PC-9 (cell line): ENCODE measurements at places on chromosomes 16 and 17. TPM values are rescaled to one million over a fixed set of nuclear protein-coding genes. Genes with fewer than 3 reads are reported as not detected.
A peak's percentile ranks its signal among the peaks of the same experiment; 100 is the strongest.

Gene CA7
- not detected in 2 replicates for total RNA-seq

Gene HSPB9
- 0.33 TPM in 1 of 2 replicates, not detected in the other for total RNA-seq

Gene RGS9
- total RNA-seq: 5.7 and 6.1 TPM in 2 replicates

Gene ENDOV
- total RNA-seq: 50.3 and 84.8 TPM in 2 replicates

Gene MYO15B
- total RNA-seq: 53.5 and 79.7 TPM in 2 replicates

DNA sequence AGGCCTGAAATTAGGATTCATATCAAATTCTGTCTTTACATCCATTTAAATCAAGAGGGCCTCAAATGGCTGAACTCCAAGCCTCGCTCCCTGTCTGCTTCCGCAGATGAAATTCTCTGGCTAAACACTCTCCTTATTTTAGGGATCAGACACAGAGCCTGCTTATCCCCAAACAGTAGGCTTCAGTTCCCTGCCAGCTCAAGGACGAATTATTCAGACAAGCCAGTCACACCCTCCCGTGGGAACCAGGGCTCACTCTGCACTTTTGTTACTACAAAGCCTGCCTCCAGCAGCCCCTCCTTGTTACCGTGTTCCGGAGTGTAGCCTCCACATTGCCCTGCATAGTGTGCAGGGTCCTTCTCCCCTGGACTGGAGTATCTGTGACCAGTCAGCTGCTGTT is 46.6 kb upstream of the LCMT1 start:
- H3K27me3 ChIP-seq: no peaks in the 10 kb centered on the region
- DNase-seq: no peak
- no peak overlapping the region for H3K4me3 ChIP-seq

DNA sequence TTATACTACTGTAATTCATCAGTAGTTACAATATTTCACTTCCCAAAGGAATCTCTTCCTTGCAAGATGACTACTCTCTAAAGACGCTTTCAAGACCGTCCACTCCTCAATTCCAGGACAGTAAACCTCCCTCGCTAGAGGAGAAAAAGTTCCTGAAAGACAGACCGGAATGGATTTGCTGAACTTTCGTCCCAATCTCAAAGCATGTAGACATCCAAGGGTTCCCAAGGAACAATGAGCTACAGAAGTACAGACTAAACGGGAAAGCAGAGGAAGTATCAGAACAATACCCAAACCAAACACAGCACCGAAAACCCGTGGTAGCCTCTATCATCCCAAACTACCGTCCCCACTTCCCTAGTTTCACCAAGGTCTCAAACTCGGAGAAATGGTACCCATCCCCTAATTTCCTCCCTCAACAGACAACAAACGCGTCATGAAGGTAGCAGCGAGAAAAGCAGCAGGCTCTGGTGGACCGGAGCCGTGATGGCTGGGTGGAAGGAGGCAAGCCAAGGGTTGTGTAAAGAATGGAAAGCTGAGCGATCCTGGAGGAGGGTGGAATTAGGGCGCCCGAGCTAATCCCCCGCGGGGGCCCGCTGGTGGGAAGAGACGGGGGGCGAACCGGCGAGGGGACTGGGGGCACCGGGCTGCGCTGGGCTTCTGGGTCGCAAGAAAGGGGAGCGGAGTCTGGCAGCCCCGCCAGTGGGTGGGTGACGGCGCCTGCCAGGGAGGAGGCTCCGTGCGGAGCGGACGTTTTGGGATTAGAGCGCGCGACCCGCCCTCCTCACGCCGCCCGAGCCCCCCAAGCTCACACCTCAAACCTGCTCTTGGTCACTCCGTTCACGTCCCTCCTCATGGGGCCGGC is 647 bp downstream of the FBXL20 start:
- H3K4me1 ChIP-seq: peaks cover 31% of the 10 kb centered on the region
- H3K27ac ChIP-seq: no peak overlapping the region
- DNase-seq: peak; percentile 3
- peak overlapping the region; percentile 66 for H3K4me3 ChIP-seq
- H3K36me3 ChIP-seq: no peaks in the 10 kb centered on the region

- no peaks in the 10 kb centered on the region for H3K4me1 ChIP-seq
- no peak overlapping the region for H3K4me3 ChIP-seq
Measured at GRCh38 chr17:8472663-8473062, 37.0 kb downstream of the NDEL1 start.

DNA sequence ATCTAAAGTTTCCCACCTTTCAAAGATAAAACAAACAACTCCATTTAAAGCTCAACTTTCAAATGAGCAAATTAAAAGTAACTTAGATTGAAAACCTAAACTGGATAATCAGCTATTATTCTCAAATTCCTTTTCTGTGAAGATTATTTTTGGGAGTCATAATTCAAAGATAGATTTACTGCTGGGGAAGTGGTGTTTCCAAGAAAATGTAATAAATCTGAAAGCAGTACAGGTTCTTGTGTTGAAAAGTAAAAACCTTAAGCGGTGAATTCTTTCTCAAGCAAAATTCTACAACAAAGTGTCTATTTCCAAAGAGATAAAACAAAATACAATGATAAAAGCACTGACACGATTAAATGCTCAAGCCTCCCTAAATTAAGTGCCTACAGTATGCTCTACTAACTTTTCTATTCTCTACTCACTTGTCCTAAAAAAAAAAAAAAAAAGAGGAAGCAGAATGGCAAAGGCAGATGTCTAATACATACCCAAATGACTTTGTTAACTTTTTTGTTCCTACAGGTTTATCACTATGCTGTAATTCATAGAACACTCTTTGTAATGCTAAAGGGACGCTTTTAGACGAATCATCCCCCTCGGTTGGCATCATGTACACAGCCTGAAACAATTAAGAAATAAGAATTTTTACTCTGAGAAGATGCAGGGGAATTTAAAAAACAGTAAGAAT is 34.5 kb downstream of the LITAFD start:
- DNase-seq: no peak
- H3K27me3 ChIP-seq: no peaks in the 10 kb centered on the region
- H3K4me1 ChIP-seq: peaks cover 25% of the 10 kb centered on the region

DNA sequence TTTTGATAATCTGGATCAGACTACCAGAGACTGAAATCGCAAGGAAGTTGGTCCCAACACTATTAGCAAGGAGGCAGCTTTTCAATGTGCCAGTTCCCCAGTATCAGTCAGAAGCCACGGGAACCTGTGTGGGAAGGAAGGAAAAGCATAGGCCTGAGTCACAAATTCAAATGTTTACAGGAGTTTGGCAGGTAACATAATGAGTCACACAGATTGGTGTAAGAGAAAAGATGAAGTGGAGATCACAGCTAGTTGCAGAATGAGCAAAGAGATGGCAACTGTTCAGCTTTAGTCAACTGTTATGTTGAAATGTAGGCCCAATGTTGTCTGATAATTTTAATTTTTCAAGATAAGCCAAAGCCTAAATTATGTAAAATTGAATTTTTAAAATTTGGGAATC is 28.1 kb upstream of the ITGA2B start:
- H3K27ac ChIP-seq: peak overlapping the region; percentile 71
- no peak overlapping the region for H3K4me3 ChIP-seq
- peak; percentile 34 for DNase-seq
- H3K27me3 ChIP-seq: no peaks in the 10 kb centered on the region
- peaks cover 16% of the 10 kb centered on the region for H3K36me3 ChIP-seq
- H3K4me1 ChIP-seq: peaks cover 16% of the 10 kb centered on the region

- no peak overlapping the region for H3K27ac ChIP-seq
- H3K36me3 ChIP-seq: 0 out of 2 replicates have a peak, but pooled peaks cover 6% of the 10 kb centered on the region
- no peaks in the 10 kb centered on the region for H3K27me3 ChIP-seq
- no peak overlapping the region for H3K4me3 ChIP-seq
- DNase-seq: no peak
Measured at GRCh38 chr17:82241926-82242697, 13.3 kb downstream of the SLC16A3 start.

DNA sequence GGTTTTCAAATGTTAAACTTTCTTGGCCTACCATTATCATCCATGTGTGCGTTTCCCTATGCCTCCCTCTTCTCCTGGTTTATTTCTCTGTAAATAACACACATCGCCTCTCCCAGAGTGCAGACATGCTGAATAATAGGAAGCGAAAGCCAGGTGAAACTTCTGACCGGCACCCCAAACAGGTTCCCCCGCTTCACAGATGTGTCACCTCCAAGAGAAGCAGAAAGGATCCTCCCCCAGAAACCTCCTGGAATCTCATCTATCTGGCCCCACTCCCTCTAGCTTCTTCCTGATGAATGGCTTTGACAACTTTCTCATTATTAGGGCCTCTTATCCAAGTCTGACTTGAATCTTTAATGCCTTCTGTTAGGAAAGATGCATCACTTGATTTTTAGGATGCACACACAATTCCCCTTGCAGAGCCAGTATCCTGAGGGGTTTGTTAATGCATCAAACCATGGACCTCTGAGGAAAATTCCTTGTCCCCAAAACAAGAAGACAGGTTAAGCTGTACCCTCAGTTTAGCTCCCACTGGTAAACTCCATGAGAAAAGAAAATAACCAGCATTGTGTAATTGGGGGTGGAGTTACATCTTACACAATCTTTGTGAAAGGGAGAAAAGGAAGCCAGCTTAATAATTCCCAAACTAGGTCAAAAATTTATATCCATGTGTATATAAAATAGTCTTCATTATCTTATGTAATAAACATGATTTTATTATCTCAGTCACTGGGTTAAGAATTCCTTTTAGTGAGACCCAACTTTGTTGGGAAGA is 20.1 kb upstream of the HYDIN start:
- H3K27me3 ChIP-seq: no peaks in the 10 kb centered on the region
- peak overlapping the region; percentile 79 for H3K27ac ChIP-seq
- peaks cover 23% of the 10 kb centered on the region for H3K4me1 ChIP-seq
- no peak overlapping the region; the same call in 1 of the 2 replicates for H3K4me3 ChIP-seq

- H3K4me3 ChIP-seq: no peak overlapping the region
- no peak overlapping the region for H3K27ac ChIP-seq
- no peaks in the 10 kb centered on the region for H3K4me1 ChIP-seq
- DNase-seq: no peak
- H3K27me3 ChIP-seq: no peaks in the 10 kb centered on the region
Measured at GRCh38 chr17:74790161-74791058, 14.3 kb upstream of the NAT9 start.

GRCh38 chr16:28067604-28068379 is 4.3 kb upstream of the GSG1L start:
- peaks cover 29% of the 10 kb centered on the region; the same call in 1 of the 2 replicates for H3K27me3 ChIP-seq
- H3K4me3 ChIP-seq: no peak overlapping the region
- H3K27ac ChIP-seq: no peak overlapping the region
- H3K36me3 ChIP-seq: no peaks in the 10 kb centered on the region

GRCh38 chr17:7716901-7717755 is at the start of gene DNAH2:
Gene DNAH2, plus strand, starts transcription at chr17:7717744. Its CDS starts 1,991 bp downstream, at chr17:7719735.
- peak; percentile 71 for DNase-seq
- H3K27ac ChIP-seq: no peak within 1 kb of the TSS
- peak within 1 kb of the TSS; percentile 67 for H3K4me3 ChIP-seq
- H3K27me3 ChIP-seq: no peaks in the 10 kb centered on the region
- peaks cover 7% of the 10 kb centered on the region for H3K4me1 ChIP-seq

DNA sequence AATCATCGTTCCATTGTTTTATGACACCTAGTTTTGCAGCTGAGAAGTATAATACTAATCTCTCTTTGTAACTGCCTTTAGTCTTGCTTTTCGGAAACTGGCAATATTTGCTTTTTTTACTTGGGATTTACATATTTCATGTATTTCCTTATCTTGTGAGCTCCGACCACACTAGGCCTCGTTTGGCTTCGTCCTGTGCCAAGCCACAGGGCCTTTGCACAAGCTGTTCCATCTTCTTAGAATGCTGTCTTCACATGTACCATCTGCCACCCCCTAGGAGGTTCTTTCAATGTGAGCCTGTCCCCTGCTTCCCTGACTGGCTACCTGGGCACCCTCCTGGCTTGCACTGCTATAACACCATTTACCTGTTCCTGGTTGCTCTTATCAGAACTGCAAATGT is 77.2 kb downstream of the SHISA6 start:
- no peak for DNase-seq
- no peaks in the 10 kb centered on the region for H3K27me3 ChIP-seq
- no peaks in the 10 kb centered on the region for H3K36me3 ChIP-seq
- H3K4me3 ChIP-seq: no peak overlapping the region

DNA sequence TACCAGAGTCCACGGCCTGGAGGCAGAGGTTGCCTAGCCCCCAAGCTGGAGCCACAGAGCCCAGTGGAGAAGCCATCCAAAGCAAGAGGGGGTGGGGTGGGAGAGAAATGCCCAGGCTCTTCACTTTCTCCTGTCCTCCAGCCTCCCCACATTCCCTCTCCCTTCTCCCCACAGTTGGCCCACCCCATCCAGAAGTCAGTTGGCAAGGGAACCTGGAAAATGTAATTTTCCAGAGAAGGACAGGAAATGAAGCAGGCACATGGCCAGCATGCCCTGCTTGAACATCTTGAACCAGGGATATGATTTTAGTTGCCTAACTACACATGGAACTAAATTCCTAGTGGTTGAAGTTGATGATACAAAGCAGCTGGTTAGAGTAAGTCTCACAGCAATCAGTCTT is 73.3 kb upstream of the IRX6 start:
- no peaks in the 10 kb centered on the region for H3K27me3 ChIP-seq
- H3K27ac ChIP-seq: no peak overlapping the region
- H3K4me1 ChIP-seq: no peaks in the 10 kb centered on the region
- no peaks in the 10 kb centered on the region for H3K36me3 ChIP-seq
- DNase-seq: no peak
- no peak overlapping the region for H3K4me3 ChIP-seq

DNA sequence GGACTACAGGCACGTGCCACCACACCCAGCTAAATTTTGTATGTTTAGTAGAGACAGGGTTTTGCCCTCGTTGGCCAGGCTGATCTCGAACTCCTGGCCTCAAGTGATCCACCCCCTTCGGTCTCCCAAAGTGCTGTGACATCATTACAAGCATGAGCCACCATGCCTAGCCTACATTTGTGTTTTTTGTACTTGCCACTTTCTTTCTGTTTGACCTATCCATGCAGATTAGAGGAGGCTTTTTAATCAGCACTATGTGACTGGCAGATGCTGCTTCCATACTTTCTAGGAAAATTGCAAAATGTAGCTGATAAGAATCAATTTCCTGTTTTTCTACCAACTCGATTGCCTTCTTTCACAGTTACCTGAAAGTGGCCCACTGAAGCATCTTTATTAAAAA is 57.3 kb downstream of the B9D1 start:
- no peak overlapping the region for H3K4me3 ChIP-seq
- no peak for DNase-seq
- no peaks in the 10 kb centered on the region for H3K27me3 ChIP-seq
- H3K4me1 ChIP-seq: no peaks in the 10 kb centered on the region

DNA sequence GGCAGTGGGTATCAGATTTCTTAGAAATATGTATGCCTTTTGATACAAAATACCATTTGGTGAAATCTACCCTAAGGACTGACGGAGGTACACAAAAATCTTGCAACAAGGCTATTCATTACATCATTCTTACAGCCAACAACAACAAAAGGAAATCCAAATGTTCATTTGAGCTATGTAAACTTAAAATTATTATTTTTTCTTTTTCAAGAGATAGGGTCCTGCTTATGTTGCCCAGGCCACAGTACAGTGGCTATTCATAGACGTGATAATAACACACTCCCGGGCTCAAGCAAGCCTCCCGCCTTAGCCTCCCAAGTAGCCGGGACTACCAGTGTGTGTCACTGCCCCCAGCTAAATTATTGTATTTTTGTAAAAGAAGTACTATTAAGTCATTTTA is 9.0 kb downstream of the SRR start:
- H3K4me1 ChIP-seq: no peaks in the 10 kb centered on the region; the same call in 1 of the 2 replicates
- DNase-seq: no peak
- no peaks in the 10 kb centered on the region for H3K27me3 ChIP-seq
